ENCODE measurements at places on chromosomes 16 and 17.

- DNase-seq = no peak
Measured at GRCh38 chr17:55726440-55726839, 3.8 kb upstream of the TMEM100 start.

- DNase-seq = no peak
Measured at GRCh38 chr17:71709271-71709890, 411.4 kb upstream of the SOX9 start.

- no peak for DNase-seq
Measured at GRCh38 chr17:39928858-39929645, 1.5 kb downstream of the LRRC3C start.

GRCh38 chr17:81394921-81395599 is at the start of gene BAHCC1:
TSS of gene BAHCC1 (plus strand) at chr17:81395457. CDS start at chr17:81399740, 4,283 bp downstream.
- DNase-seq = peak; percentile 19

- DNase-seq = no peak
Measured at GRCh38 chr16:51968749-51969148, 578.2 kb downstream of the TOX3 start.

DNA sequence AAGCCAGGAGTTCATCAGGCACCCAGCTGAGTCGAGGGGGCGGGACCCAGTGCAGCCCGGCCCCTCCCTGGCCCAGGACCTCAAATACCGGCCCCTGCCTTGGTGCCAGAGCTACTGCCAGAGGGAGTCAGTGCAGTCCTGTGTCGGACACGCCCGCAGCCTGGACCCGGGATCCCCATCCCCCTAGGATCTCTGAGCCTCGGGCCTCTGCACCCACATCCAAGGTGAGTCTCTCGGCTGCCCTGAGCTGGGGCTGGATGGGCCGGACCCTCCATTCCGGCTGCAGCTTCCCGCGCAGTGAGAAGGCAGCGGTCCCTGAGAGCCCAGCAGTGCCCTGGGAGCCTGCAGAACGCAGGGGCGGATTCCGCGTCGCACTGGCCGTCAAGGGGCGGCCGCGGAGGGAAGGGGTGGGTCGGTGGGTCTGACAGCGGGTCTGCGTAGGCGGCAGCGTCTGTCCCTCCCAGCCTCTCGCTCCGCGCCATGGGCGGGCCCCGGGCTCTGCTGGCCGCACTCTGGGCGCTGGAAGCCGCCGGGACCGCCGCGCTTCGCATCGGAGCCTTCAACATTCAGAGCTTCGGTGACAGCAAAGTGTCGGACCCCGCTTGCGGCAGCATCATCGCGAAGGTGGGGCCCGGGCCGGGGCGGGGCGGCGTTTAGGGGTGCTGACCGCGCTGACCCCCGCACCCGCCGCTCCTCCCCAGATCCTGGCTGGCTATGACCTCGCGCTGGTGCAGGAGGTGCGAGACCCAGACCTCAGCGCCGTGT is at the start of gene DNASE1L2:
Gene DNASE1L2, plus strand, starts transcription at position 108 of the 765 bp plus-strand sequence. Its CDS starts 373 bp downstream, at position 481.
- no peak for DNase-seq

DNA sequence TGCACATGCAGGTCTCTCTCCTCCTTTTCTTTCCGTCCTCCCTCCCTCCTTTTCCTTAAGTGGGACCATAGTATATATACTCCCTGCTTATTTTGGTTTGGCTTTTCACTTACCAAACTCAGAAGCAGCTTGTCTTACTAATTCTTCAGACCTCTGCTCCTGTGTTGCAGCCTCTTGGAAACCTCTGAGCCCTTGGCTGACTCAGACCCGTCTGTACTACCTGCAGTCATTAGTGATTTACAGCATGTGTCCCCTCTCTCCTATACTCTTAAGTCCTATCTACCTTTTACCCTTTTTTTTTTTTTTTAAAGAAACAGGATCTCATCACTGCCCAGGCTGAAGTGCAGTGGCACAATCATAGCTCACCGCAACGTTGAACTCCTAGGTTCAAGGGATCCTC is 207.0 kb downstream of the STX8 start:
- DNase-seq = no peak

- no peak for DNase-seq
Measured at GRCh38 chr17:27290916-27291598, 2.9 kb upstream of the WSB1 start.

GRCh38 chr17:18185391-18185790 is 1.8 kb downstream of the ALKBH5 start:
- no peak for DNase-seq

DNA sequence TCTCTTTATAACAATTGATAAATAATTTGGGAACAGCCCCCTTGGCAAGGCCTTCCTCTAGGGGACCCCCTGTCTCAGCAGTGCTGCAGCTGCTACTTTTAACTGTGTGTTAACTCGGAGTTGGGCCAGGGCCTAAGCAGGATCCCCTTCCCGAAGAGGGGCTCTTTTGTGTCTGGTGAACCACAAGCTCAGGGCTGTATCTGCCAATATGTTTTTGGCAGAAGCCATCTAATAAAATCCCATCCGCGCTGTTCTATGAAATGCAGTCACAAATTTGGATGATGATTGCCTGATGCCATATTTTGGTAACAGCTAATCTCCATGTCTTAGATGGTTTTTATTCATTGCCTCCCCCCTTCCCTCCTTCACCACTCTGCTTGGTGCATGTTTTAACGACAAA is 267.7 kb downstream of the FTO start:
- DNase-seq = no peak

- no peak for DNase-seq
Measured at GRCh38 chr17:4033751-4034251, 69.6 kb upstream of the ATP2A3 start.

DNA sequence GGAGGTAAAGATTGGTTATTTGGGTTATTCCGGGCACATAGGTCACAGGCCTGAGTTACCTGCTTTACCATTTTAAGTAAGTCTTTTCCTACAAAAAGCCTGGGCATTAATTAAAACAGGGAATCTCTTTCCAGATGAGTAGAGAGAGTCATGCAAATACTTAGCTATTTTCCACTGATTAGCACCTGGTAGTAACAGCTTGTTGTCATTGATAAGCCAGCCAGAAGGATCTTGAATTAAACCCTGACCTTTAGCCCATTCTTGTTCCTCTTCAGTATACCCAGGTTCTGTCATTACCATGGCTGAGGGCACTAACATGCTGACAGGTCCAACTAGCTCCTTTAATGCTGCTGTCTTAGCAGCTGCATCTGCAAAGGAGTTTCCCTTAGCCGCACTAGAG is 44.4 kb upstream of the ARL4D start:
- no peak for DNase-seq

DNA sequence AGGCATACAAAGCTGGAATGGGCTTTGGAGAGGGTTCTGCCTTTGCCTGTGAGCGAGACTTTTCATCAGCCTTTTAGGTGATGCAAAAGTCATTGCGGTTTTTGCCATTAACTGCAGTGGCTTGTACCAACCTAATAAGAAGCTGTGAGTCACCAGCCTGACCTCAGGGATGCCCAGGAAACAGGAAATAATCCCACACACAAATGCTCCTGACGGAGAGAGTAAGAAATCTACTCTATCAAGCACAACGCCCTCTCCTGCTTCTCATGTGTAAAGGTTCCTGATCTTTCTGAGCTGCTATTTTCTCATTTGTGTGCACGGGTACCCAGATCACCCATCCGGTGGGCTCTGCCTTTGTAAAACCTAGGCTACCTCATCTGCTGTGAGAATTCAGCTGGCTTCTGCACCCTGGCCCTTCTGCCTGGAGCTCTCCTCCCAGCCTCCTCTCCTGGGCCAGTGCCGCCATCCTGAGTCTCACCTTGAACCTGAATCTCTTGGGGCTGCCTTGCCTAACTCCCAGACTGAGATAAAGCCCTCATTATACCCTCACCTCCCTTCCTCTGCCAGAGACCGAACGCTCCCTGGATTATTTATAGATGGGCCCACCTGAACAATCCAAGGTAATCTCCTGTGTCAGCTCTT is 299.7 kb downstream of the C16orf95 start:
- no peak for DNase-seq

- DNase-seq = no peak
Measured at GRCh38 chr16:63169100-63169499, 1132.9 kb upstream of the CDH8 start.

DNA sequence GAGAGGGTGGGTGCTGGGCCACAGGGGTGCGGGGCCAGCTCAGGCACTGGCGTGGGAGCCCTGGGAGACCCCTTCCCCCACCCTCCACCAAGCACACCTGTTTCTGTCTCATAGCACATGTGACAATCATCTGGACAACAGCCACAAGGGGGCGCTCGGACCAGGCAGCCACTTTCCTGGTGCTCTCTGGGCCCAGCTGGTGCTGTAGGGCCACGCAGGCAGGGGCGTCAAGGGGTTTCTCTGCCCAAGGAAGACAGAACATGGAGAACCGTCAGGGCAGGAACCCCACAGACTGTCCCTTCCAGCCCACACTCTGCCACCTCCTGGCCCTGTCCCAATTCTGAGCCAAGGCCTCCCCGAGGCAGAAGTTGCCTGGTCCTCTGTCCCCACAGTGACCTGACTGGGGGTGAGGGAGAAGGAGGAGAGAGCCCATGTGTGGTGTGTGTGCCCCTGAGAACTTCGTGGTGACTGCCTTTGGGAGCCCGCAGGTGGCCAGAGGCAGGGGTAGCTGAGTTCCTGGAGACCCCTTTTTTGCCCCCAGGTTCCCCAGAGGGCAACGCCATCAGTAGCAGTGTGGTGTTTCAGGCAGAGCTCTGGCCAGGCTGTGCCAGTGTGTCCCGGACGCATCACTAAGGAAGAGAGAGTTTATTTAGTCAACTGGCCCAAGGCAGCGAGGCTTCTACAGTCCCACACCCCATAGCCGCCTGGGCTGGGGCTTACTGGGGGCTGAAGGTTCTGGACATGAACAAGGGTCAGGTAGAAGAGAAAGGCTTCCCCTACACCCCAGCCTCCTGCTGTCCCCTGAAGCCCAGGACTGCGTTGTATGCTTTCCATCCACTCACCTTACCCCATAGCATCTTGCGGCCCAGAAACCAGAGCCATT is 3.1 kb upstream of the SETD6 start:
- DNase-seq = peak; percentile 69

GRCh38 chr17:17921192-17922069 is 50.8 kb downstream of the TOM1L2 start:
- no peak for DNase-seq

- no peak for DNase-seq
Measured at GRCh38 chr16:47939680-47940079, 216.1 kb downstream of the ABCC12 start.

DNA sequence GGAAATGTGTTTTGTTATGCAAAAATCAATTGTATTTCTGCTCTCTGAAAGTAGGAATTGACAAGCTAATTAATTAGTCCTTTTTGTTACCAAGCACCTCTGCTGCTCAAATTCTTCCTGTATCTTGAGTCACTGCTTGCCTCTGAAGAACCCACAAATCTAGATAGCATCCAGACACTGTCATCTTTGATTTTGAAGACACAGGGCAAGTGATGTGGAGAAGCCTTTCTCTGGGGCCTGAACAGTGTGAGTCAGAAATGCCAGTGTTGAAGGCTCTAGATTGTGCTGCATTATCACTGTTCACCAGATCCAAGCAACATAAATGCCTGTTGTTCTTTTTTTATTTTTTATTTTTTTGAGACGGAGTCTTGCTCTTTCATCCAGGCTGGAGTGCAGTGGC is 10.9 kb upstream of the ST6GALNAC1 start:
- DNase-seq = no peak

- DNase-seq = no peak
Measured at GRCh38 chr16:65740711-65741110, 618.8 kb upstream of the CDH11 start.

DNA sequence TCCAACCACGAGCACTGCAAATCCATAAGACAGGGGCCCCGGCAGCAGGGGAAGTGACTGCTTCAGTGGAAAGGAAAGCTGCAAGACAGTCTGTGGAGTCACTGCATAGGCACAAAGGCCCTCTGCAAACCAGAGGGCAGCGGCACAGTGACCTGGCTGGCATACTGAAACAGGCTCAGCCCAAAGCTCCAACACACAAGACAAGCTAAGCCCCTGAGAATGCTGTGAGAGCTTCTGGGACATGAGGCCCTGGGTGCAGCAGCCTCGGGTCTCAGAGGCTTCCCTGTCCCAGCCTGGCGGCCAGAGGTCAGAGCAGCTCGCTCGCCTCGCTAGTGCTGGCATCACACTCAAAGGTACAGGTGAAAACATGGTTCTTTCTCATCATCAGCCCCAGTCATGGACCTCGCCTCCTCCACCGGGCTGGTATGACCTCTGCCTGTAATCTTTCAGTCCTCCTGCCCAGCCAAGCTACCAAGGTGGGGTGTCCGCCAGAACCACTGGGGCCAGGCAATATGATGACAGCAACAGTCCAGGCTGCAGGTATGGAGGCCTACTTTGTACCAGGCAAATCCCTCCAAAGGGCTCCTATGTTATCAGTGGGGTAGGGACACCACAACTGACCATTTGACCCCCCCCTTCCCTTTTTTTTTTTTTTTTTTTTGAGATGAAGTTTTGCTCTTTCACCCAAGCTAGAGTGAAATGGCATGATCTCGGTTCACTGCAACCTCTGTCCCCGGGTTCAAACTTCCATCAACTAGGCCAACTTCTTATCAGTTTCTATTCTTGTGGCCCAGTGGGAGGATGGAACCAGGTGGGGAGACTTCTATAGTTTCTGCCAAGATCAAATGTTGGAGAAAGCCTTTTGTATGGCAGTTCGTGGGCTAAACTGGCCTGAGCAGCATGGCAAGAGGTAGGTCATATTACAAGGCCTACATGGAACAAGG is 19.2 kb downstream of the ST3GAL2 start:
- DNase-seq = no peak

- no peak for DNase-seq
Measured at GRCh38 chr17:33924104-33924503, 331.0 kb upstream of the CCL2 start.

DNA sequence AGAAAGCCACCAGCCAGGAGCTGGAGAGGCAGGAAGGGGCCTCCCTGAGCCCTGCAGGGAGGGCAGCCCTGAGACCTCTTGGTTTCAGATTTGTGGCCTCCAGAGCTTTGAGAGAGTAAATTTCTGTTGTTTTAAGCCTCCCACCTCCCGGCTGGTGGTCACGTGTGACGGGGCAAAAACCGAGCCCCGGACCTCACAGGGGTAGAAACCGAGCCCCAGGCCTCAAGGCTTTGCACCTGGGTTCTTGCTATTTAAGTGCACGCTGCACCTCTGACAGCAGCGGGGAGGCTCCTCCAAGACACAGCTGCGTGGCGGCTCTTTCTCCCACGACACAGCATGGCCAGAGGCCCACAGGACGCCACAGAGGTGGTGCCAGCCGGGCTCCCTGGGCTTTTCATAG is 17.4 kb upstream of the ZC3H18 start:
- no peak for DNase-seq

GRCh38 chr17:49578414-49578813 is 2.7 kb downstream of the NXPH3 start:
- DNase-seq = no peak

DNA sequence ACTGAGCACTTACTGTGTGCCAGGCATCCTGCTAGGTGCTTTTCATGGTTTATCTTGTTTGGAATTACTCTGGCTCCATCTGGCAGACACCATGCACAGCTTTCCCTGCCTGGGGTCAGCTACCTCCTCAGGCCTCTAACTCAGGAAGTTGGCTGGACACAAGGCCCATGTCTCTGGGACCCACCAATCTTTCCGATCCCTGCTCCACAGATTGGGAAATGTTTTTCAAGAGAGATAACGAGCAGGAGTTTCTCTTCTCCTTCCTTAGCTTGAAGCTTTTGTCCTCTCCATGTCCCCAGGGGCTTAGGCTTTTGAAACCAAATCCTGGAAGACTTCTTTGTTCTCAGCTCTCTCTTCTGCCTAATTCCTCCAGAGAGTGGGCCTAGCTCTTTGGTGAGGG is 11.5 kb upstream of the ELAC2 start:
- no peak for DNase-seq

All from stimulated activated CD4-positive, alpha-beta T cell treated with anti-CD3 and anti-CD28 coated beads, Interleukin-1b, Interleukin-23, amount 100 ng/mL, for 1 hour (primary cell).